ENCODE measurements at places on chromosomes 5 and 9.
A peak's percentile ranks its signal among the peaks of the same experiment; 100 is the strongest.

- no peak for DNase-seq
Observed at GRCh38 chr9:68552700-68553476, 12.2 kb upstream of the TMEM252 start.

DNA sequence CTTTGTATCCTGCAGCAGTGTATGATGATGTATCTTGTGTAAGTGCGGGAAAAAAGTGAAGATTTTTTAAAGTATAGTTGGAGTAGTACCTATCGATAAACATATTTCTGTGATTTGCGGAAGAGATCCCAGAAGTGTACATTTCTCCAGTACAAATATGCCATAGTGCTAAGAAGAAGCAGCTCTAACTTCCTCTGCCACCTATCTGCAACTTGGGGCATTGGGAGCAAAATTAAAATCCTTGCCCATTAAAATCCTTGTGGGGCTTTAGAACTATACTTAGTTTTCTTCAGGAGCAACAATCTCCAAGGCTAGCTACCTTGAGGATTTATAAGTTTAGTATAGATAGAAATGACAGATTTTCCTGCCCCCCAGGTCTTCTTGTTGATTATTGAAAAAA, 123.7 kb downstream of the VCAN start:
- no peak for DNase-seq

DNA sequence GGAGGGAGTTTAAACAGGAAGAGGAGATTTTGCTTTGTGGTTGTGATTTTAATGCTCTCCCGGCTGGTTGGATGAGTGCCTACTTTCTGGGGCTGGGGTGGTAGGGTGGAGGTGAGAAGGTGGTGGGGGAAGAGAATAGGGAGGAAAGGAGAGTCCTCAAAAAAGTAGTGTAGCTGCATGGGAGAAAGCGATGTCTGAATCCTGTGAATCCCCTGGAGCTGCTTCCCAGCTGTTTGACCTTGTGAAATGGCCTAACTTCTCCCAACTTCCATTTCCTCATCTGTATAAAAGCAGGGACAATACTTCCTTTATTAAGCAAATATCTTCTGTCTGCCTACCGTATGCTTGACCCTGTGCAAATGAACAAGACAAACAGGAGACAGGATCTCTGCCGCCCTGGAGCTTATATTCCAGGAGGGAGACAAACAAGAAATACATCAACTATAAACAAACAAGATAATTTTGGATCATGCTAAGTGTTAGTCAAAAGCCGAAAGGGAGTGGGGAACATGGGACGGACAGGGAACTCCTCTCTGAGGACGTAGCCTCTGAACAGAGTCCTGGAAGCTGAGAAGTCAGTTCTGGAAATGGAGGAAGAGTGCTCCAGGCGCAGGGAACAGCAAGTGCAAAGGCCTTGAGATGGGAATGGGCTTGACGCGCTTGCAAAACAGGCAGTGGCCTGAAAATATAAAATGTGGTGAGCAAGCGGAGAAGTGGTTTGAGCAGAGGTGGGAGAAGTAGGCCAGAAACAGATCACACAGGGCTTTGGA, 103.5 kb downstream of the SPRY4 start:
- DNase-seq = no peak

- DNase-seq = no peak
Observed at GRCh38 chr5:90287036-90287435, 122.5 kb downstream of the CETN3 start.

GRCh38 chr5:10418654-10419345, 22.9 kb upstream of the ROPN1L start:
- DNase-seq = no peak

DNA sequence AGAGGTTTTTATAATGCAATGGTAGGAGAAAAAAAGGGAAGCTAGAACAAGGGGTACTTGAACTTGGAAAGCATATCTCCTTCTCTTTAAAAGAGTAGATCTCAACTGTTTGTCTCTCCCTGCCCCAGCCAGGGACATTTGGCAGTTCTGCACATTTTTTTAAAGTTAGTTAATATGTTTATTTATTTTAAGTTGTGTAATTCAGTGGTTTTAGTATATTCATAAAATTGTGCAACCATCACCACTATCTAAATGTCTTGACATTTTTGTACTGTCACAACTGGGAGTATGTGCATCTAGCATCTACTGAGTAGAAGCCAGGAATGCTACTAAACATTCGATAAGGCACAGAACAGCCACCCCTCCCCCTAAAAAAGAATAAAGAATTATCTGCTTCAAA, 103.5 kb upstream of the DPYSL3 start:
- DNase-seq = no peak

DNA sequence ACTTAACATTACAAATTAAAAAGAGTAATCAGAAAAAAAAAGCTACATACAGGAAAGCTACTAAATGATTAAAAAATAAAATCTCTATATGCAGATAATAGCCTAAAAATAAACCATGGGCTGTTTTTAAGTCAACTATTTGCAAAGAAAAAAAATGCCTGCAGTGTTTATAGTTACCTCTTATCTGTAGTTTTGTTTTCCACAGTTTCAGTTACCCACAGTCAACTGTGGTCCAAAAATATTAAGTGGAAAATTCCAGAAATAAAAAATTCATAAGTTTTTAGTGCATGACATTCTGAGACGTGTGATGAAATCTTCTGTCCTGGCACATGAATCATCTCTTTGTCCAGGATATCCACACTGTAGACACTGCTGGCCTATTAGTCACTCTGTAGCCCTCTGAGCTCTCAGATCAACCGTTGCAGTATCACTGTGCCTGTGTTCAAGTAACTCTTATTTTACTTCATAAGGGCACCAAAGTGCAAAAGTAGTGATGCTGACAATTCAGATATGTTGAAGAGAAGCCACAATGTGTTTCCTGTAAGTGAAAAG, 59.2 kb downstream of the PRELID2 start:
- no peak for DNase-seq

GRCh38 chr5:172101547-172102217, 86.3 kb downstream of the STK10 start:
- DNase-seq = no peak

DNA sequence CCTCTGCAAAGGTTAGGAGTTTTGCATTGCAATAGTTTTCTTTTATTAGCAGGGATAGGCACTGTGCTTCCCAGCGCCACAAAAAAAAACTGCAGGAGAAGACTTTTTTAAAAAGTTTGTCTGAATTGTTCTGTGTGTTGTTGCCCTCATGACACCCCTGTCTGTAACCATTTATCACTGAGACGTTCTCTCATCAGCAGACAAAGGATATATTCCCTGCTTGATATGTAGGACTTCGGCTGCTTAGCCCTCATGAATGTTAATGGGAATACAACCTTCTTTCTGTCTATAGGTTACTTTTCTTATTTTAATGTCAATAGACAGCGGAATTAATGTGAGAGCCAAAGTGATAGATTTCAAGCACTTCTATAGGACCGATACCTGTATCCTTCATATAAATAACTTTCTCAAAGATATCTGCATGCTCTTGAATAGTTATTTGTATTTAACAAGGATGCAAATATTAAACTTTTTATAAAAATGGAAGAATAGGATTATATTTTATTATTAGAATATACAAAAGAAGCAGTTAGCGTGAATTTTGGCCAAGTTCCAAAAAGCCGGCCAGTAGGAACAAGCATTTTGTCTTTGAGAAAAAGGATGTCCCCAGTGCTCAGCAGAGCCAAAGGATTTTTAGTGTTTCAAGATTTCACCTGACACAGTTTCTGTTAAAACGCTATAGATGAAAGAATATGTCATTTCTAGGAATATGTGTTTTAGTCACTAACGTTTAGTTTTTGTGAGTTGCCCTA, 1.5 kb upstream of the LYSMD3 start:
- DNase-seq = peak; percentile 19

GRCh38 chr9:76451234-76451633, 7.7 kb upstream of the GCNT1 start:
- DNase-seq = no peak

DNA sequence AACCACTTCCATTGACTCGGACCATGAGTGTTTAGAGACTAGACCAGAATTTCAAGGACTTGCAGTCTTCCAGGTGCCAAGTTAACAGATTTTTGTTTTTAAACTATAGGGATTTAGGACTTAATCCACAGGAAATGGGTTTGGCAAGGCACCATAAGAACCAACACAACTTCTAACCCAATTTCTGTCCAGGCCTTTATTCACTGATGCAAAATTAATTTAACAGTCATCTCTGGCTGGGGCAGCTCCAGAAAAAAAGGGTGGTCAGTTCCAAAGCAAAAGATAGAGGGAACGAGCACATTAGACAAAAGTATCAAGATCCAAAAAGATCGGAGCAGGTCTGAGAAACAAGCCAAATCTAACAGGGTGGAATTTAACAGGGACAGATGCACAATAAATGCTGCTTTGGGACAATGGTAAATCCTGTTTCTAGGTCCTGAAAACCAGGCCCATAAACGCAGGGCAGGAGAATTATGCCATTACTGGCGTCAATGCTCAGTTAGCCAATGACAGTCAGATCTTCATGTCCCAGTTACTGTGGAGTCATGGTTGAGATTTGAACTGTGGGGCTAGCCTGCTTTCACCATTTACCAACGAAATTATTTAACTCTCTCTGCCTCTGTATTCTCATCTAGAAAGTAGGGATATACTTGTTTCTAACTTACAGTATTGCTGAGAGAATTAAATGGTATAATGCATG, 590.8 kb upstream of the BRINP1 start:
- no peak for DNase-seq

DNA sequence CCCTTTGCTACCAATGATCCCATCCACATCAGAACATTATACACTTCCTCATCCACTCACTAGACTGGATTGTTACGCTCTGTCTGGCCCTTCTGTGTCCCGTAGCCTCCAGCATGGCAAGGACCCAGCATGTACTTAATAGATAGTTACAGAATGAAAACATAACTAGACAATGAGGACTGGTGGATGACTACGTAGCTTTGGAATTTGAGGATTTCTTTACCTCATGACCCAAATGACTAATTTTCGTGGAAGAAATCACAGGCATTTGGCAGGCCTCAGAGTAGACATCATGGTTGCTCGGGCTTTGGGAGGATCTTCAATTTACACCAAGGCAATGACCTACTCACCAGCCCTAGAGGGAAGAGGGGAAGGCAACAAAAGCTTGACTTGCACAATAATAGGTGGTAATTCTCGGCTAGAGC, 299.8 kb downstream of the TLE1 start:
- no peak for DNase-seq

DNA sequence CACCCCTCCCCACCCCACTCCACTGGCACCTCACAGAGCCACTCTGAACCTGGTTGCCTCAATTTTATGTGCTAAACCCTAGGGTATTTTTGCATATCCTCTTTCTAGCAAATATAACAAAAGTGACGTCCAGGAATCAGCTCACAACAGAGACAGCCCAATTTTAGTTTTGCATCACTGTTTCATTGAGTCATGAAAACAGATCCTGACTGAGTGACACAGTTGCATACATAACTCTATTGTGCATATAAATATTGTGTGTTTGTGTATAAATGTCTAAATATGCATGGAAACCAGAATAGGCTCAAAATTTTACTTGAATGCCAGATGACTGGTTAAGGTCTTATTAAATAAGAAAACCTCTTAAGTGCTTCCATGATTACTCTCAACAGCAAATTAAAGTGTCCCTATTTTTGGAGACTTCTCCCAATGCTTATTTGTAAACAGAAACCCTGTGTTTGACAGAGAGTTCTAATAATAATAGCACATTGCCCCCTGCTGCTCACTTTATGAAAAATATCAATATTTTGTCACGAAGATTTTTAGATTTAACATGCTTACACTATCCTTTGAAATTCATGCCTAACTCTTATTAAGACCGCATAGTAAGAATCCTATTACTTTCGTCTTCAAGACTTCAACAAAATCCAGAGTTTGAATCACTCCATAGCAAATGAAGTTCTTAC, 75.5 kb upstream of the PRRC1 start:
- no peak for DNase-seq

- DNase-seq = no peak
Observed at GRCh38 chr9:115349542-115349941, 231.6 kb upstream of the TNC start.

DNA sequence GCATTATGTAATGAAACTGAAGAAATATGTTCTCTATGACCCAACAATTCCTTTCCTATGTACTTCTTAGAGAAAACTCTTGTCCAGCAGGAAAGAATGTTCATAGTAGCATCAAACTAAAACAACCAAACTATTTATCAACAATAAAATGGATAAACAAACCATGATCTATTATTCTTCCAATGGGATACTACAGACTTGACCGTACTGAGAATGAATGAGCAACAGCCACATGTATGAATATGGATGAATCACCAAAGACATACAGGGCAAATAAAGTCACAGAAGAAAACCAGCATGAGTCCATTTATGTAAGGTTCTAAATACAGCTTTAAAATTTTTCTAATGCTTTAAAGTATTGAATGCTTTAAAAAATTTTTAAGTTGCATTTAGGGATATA, 73.6 kb upstream of the SUSD1 start:
- DNase-seq = no peak

DNA sequence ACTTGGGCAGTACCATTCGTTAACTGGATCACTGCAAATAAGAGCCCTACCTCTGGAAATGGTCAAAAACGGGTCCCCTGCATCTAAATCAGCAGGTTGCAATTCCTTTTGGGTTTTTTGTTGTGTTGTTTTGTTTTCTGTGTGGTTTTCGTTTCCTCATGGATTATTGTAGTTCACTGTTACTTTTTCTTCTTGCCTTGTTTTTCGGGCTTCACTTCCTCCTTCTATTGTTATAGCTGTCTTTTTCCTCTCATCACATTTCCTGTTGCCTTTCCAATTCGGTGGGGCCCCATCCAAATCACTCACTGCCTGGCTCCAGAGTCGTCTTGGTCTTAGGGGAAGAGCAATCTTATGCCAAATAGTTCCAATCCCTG, 8.7 kb upstream of the SSBP2 start:
- DNase-seq = peak; percentile 36

- no peak for DNase-seq
Observed at GRCh38 chr5:167814040-167814439, 477.4 kb upstream of the WWC1 start.

DNA sequence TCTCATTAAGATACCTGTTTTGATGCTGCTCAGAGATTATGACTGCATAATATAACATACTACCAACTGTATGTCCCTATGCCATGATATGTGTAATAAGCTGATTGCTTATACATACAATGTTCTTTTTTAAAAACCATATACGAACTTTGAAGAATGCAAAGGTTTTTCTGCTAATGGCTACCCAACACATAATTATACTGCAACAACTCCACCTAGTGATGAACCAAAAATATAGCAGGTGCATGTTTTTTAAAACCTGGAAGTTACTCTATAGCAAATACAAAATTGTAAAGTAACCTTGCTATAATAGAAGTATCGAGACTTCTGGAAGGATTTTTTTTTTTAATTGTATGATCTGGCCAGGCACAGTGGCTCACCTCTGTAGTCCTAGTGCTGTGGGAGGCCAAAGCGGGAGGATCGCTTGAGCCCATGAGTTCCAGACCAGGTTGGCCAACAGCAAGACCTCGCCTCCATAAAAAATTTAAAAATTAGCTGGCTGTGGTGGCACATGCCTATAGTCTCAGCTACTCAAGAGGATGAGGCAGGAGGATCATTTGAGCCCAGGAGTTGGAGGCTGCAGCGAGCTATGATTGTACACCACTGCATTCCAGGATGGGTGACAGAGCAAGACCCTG, 49.1 kb downstream of the HOMER1 start:
- no peak for DNase-seq
